CD4-positive, alpha-beta T cell treated with Interleukin-4 for 4 hours (primary cell): ENCODE measurements at places on chromosomes 7 and 10.

- peak; percentile 30 for DNase-seq
Measured at GRCh38 chr10:95295031-95295755, 4.4 kb upstream of the PDLIM1 start.

- DNase-seq = no peak
Measured at GRCh38 chr7:80277434-80278427, 143.1 kb downstream of the GNAI1 start.

GRCh38 chr7:10268034-10268433, 705.6 kb upstream of the PHF14 start:
- no peak for DNase-seq

DNA sequence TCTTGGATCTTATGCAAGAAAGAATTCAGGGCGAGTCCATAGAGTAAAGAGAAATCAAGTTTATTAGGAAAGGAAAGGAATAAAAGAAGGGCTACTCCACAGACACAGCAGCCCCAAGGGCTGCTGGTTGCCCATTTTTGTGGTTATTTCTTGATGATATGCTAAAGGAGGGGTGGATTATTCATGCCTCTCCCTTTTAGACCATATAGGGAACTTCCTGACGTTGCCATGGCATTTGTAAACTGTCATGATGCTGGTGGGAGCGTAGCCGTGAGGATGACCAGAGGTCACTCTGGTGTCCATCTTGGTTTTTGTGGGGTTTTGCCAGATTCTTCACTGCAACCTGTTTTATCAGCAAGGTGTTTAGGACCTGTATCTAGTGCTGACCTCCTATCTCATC, 115.4 kb upstream of the CARD11 start:
- no peak for DNase-seq

DNA sequence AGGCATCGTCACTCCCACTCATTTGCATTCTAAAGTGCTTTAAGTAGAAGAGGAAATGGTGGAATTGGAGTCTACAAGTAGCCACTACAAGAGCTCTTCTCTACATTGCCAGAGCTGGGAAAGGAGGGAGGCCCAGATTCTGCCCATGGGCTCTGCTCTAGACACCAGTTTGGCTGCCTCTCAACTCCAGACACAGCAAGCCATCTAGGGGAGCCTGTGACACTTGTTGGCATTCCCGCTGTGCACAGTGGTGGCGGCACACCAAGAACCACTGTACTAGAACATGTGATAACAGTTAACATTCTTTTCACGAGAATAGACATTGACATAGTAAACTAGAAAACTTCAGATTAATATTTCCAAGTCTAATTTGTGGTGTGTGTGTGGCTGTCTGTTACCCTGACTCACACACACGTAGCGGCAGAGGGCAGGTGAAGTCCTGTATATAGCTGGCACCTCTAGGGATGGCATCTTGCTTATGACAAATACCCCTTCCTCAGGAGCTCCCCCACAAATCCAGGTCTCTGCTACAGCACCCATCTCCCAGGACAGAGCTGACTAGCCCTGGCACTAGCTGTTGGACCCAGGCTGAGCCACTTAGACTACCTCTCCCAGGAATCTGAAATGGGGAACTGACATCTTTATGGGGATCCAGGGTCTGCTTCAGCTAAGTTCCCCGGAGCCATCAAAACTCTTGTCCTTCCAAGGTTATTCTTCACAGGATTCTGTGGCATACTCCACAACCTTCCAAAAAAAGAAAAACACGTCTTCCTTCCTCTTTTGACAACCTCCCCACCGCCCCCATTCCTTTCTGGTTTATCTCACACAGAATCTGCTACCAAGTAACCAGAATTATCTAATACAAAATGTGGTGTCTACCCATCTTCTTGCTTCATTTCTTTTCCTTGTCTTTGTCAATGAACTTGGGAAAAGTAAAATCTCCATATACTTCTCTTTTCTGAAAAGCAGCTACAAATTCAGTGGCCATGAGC, 54.7 kb upstream of the MRLN start:
- no peak for DNase-seq

DNA sequence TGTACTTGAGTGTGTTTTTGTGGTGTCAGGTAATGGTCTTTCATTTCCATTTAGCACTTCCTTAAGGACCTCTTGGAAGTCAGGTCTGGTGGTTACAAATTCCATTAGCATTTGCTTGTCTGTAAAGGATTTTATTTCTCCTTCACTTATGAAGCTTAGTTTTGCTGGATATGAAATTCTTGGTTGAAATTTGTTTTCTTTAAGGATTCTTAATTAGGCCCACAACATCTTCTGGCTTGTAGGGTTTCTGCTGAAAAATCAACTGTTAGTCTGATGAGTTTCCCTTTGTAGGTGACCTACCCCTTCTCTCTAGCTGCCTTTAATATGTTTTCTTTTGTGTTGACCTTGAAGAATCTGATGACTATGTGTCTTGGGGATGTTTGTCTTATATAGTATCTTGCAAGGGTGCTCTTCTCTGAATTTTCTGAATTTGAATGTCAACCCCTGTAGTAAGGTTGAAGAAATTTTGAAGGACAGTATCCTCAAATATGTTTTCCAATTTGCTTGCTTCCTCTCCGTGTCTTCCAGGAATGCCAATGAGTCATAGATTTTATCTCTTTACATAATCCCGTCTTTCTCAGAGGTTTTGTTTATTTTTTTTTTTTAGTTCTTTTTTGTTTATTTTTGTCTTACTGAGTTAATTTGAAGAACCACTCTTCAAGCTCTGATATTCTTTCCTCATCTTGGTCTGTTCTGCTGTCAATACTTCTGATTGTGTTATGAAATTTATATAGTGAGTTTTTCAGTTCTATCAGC, 70.2 kb downstream of the SLC39A12 start:
- no peak for DNase-seq

DNA sequence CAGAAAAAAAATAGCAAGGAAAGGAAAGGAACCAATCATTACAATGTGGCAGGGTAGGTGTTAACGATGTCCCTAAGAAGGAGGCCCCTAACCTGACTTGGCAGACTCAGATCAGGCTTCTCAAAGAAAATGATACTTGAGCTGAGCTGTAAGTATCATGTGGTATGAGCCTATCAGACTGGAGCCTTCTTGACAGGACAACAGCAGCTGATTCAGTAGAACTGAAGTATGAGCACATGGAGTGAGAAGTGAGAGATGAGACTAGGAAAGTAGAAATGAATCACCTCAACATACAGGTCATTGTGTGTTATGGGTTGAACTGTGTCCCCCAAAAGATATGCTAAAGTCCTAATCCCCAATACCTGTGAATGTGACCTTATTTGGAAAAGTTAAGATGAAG, 66.3 kb downstream of the MTERF1 start:
- DNase-seq = no peak

DNA sequence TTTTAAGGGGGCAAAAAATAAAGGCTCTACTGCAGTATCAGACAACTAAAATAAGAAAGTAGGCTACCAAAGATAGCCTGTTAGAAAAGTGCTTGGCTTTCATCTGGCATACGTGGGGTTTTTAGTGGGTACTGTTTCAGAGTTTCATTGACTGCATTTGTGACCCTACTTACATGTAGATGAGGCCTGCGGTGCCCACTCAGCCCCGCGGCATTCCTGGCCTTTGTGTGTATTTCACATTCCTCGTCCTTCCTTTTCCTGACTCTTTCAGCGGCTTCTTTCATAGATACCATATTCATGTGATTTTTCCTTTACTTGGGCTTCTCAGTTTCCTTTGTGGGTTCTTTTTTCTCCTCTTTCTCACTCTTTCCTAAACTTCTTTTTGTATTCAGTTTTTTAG, 50.7 kb downstream of the UBE3C start:
- no peak for DNase-seq

GRCh38 chr7:2523941-2524807, 4.6 kb downstream of the LFNG start:
- DNase-seq = no peak

- no peak for DNase-seq
Measured at GRCh38 chr7:21454182-21454581, 26.3 kb downstream of the SP4 start.

DNA sequence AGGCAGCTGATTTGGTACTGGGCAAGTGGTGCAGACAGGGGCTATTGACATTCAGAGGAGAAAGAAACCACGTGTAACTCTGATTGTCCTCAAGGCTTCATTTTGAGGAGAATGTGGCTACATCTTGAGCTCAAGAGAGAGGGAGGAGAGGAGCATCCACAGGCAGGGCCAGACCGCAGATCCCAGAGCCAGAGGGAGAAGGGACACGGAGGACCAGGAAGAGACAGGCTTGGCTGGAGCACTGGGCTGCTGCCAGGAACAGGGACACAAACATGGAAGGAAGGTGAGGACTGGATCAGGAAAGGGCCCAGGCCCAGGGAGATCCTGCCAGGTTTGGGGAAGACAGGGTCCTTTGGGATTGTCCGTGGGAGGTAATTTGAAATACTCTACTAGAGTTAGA, 158.3 kb downstream of the GPAM start:
- no peak for DNase-seq

DNA sequence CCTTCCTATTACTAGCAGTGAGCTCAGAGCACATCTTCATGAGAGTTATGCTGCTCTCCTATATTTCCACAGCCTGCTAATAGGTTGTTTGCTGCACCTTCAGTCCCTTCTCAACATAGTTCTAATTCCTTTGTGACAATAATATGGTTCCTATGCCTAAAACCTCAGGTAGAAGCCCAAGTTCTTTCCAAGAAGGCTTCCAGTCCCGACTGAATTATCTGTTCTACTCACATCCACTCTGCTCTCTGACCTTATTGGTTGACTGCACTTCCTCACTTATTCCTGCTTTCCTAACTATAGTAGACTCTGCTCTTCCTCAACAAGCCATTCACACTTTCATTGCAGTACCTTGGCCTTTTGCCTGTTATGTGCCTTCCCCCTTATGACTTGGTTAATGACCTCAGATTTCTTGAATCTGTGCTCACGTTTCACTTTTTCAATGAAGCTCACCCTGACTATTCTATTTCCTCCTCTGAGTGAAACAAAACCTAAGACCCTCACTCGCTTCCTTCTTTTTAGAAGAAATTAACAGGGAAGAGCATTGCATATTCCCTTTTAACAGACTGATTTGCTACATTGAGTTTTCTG, 132.7 kb downstream of the MDFIC start:
- DNase-seq = no peak

DNA sequence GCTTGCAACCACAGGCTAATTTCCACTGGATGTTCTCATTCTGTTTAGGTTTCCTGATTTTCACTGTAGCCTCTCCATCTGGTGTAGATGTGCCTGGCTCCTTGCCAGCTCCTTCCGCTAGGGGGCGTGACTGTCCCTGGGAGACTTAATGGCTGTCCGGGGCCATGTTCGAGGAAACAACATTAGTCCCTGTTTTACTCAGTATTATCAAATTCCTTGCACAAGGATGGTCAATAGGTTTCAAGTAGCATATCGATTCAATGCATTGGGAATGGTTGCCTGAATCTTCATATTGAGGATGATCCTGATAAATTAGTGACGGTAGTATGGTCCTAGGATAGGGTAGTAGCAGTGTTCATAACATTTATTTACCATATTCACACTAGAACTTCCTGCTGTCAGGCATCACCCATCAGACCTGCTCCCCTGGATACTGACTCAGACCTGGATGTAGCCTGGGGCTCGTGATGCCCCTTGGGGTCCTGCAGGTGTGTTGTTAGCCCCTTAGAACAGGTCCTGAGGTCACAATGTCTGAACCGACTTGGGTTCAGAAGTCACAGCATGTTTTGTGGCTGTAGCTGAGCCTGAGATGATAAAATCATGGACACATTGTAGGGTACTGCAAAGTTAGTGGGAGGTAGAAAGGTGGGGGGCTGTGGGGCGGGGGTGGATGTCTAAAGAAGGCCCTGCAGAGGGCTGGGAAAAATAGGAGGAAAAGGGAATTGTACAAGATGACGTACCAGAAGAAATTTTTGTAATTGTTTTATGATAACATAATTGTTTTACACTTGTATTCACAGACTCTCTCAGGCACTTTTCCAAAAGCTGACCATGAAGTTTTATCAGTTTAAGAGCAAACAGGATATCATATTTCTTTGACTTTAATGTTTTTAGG, 8.9 kb upstream of the EXOC6 start:
- DNase-seq = peak; percentile 25

- no peak for DNase-seq
Measured at GRCh38 chr10:122404576-122404975, 30.1 kb downstream of the PLEKHA1 start.
